ENCODE measurements at places on chromosomes 7 and 10.

- no peak for DNase-seq
These were observed 211.0 kb downstream of the NEBL start for GRCh38 chr10:20686015-20686635.

DNA sequence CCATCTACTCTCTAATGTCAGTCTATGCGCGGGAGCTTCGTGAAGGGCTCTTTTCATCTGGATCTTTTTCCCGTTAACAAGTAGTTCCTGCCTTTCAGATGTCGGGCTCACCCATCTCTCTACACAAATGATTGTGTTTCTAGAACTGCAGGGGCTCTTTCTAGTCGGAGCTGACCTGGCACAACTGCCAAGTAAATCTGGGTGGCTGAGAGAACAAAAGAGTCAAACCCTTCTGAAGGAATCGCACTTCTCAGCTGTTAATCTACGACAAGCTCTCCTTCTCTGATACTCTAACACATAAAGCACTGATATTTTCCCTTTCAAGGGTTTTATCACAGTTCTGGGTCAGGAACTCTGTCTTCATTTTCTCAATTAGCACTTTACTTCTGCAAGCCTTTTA, 144.7 kb downstream of the NRP1 start:
- DNase-seq = no peak

- no peak for DNase-seq
These were observed 983 bp downstream of the TNRC18 start for GRCh38 chr7:5422396-5423305.

DNA sequence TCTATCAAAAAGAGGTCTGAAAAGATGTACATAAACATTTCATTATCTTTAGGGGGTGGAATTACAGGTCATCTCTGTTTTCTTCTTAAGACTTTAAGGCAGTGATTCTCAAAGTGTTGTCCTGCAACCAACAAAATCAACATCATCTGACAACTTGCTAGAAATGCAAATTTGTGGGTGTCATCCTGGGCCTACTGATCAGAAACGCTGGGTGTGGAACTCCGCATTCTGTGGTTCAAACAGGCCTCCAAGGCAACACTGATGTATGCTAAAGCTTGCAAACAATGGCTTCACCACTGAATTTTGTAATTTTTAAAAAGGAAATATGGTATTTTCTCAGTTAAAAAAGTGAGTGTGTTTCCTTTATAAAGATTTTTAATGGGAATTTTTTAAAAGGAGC, 402.0 kb upstream of the LRRN3 start:
- no peak for DNase-seq

- DNase-seq = no peak
These were observed 363.1 kb downstream of the GATA3 start for GRCh38 chr10:8417631-8418030.

- DNase-seq = no peak
These were observed 54.3 kb upstream of the NPY start for GRCh38 chr7:24229481-24230226.

- no peak for DNase-seq
These were observed 581 bp downstream of the CLCN1 start for GRCh38 chr7:143316492-143316891.

GRCh38 chr10:118028619-118029018, 18.1 kb downstream of the RAB11FIP2 start:
- DNase-seq = no peak

- DNase-seq = peak; percentile 69
These were observed at the start of gene SRGN for GRCh38 chr10:69087590-69088470. TSS of gene SRGN (plus strand) at chr10:69088103. CDS start at chr10:69088158, 55 bp downstream.

DNA sequence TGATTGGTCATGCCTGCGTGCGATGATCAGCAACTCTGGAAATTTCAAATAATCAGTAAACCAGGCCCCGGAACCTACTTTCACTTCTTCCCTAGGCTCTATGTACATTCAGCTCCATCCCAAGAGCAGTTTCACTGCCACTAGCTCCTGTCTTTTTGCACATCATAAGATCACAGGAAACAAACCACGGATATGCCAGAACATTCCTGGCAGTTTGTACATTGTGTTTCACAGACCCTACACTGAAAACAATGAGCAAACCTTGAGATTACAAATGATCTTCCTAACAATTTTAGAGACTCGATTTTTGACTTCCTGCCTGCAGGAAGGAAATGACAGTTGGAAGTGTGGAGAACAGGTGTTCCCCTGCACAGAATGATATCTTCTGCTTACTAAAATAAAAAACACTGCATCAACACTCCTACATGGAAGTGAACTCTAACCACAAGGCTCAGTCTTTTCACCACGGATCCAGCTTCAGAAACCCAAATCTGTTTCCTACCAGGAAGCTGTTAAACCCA, 7.6 kb upstream of the TMEM236 start:
- no peak for DNase-seq

DNA sequence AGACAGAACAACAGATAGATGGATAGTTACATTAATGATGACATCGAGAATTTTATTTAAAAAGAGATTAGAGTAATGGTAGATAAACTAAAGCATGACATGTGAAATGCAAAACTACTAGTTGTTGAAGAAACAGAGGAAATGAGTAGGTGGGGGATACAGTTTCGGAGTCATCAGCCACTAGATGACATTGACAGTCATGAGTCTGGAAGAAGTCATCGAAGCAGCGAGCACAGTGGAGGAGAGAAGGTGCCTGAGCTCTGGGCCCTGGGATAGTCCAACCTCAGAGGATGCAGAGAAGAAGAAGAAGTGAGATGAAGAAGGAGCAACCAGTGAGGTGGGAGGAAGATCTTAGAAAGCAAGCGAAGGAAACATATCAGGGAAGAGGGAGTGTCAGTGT, 20.2 kb upstream of the SEC61A2 start:
- no peak for DNase-seq

- DNase-seq = no peak
These were observed 1.3 kb downstream of the FBXL15 start for GRCh38 chr10:102421757-102422512.

- peak; percentile 54 for DNase-seq
These were observed 257.6 kb downstream of the PLXNA4 start for GRCh38 chr7:132318352-132319318.

DNA sequence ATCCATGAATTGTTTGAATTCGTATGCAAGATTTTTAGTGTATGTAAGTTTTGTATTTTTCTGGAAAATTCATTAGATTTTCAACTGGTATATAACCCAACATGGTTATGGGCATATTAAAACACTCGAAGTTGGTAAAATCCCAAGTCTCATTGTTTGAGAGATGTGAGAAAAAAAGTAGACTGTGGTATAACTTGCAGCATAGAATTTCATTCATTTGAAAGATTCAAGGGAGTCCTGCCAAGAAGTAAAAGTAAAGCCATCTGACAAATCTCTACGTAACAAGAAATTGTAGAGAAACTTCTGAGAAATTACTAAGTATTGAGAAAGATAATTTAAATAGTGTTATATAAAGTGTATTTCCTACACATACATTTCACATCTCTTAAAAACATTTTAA, 40.2 kb downstream of the SEMA3E start:
- DNase-seq = no peak

DNA sequence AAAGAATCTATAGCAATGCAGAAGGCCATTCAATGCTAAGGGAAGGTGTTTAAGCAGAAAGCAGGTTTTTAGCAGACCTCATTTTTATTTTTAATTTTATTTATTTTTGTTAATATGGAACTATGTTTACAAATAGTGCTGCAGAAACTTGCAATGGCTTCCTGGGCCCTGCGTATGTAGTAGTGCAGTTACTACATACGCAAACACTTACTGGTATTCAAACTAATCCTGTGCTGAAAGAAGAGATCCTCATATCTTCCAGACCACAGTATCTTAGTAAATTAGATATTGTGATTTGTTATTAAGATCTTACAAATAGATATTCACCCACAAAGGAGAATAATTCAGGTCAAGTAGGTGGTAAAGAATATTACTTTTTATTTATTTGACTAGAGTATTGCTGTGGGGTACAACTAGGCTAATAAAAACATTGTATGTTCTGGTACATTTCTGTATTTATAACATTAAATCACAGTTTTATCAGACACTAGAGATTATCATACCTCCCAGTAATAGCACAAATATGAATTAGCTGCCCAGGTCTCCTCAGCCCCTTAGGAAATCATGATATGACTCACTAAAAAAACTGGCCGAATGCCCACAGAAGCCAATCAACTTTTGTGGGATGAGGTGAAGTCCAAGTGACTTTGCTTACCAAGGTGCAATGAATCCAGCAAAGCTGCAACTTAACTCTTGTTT, 57.6 kb downstream of the RNLS start:
- no peak for DNase-seq

GRCh38 chr7:85829176-85829575, 642.3 kb upstream of the SEMA3D start:
- no peak for DNase-seq

DNA sequence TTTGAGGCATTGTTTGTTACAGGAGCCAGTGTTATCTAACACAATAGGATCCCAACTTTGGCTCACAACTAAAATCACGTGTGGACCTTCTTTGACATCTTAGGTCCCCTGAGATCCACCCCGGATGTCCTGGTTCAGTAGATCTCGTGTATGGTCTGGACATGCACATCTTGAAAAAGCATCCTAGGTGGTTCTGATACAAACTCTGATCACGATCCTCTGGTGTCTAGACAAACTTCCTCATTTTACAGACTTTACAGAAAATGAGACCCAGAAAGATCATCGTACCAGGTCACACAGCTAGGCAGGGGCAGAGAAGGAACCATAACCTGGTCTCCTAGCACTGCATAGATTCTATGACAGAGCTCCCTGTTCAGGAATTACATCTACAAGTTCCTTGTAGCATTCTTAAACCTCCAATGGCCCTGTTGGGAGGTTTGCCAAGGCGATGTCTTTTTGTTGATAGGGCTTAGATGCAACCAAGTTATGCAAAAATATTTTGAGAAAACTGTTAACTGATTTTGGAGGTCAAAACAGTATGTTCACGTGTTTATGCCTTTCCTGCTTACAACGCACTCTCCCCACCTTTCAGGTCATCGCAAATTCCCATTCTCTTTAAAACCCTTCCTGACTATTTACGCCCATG, 30.8 kb upstream of the CHST15 start:
- no peak for DNase-seq

GRCh38 chr7:81688622-81689411, 81.0 kb downstream of the HGF start:
- no peak for DNase-seq

DNA sequence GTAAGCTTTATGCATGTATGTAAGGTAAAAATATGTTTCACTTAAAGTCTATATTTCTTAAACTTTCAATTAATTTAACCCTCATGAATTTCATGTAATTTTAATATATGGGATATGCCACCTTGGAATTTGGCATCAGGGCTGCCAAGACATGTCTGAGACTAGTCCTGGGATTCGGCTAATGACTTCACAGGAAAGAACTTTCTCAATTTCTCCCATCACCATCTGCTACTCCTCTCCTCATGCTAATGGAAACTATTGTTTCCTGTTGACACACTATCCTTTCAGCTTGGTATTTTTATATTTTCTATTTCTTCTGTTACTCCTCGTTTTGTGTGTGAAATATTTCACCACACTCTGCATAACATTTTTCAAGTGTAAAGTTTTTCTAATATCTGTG, 205.9 kb downstream of the ARL4A start:
- DNase-seq = no peak

DNA sequence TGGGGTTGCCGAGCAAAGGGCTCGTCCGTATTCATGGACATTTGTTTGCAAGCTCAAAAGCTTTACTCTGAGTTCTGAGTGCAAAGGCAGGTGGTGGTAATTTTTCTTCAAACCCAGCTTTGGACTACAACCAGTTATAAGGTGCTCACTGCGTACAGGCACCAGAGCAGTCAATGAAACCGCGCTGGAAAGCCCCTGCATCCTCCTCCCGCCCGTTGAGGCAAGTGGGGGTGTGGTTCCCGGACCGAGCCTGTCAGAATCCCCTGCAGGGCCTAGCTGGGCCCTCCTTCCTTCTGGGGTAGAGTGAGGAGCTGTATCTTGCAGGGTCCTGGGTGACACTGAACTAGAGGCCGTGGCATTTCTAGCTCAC, 22.3 kb downstream of the AMZ1 start:
- peak; percentile 29 for DNase-seq

- no peak for DNase-seq
These were observed 3.9 kb upstream of the MACC1 start for GRCh38 chr7:20220921-20221547.

All from activated CD4-positive, alpha-beta T cell treated with anti-CD3 and anti-CD28 coated beads for 24 hours (primary cell).